Activated T-helper 17 cell treated with anti-CD3 and anti-CD28 coated beads, Interleukin-2, amount 50 U/mL, for 72 hours (primary cell): ENCODE measurements at places on chromosomes 5 and 9.

DNA sequence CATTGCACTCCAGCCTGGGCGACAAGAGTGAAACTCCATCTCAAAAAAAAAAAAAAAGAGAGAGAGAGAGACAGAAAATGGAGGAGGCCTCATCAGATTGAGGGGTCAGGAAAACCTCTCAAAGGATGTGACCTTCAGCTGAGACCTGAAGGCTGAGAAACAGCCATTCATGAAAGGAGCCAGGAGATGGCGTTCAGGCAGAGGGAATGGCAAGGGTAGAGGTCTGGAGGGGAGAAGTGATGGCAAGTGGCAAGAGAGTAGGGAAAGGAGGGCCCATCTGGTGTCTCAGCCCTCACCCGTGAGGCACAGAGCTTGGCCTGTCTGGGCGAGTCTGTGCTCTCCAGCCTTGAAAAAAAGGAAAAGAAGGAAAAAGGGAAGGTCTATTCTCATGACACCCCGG lies 17.0 kb downstream of the CAMK2A start:
- ATAC-seq: no peak

- no peak for ATAC-seq
These were observed 27.1 kb downstream of the LAMC3 start for GRCh38 chr9:131036071-131036470.

DNA sequence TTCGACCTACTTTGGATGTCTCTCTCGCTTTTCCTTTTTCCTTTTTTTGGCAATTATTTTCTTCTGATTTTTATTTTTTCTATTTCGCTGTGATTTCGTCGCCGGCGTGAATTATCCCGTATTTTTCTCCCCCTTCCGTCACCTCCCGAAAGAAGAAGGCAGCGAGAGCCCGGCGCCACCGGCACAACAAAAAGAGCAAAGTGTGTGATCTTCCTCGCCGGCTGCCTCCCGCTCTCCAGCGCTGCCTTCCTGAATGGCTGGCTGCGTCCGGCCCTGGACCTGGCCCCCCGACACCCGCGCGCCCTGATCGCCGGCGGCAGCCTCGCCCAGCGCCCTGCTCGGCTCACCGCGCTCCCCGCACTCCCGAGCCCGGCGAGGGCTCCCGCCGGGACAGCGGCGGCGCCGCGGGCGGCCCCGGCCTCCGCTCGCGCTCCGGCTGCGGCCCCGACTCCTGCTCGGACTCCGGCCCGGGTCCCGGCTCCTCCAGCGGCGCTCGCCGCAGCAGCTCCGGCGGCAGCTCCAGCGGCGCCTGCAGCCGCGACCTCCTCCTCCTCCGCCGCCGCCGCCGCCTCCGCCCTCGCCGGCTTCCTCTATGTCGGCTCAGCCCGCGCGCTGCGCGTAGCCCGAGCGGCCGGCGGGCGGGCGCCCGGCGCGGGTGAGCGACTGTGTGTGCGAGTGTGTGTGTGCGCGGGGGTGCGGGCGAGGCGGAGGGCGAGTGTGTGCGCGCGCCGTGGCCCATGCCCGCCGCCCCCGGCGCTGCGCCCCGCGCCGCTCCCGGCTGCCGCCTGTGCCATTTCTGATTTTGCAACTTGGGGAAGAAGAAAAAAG lies 960 bp downstream of the NR2F1 start:
- ATAC-seq: peak; percentile 26

- no peak for ATAC-seq
These were observed 89.4 kb downstream of the MTX3 start for GRCh38 chr5:79901631-79902030.

GRCh38 chr5:134450374-134450773 lies 38.7 kb upstream of the CDKN2AIPNL start:
- ATAC-seq: no peak

DNA sequence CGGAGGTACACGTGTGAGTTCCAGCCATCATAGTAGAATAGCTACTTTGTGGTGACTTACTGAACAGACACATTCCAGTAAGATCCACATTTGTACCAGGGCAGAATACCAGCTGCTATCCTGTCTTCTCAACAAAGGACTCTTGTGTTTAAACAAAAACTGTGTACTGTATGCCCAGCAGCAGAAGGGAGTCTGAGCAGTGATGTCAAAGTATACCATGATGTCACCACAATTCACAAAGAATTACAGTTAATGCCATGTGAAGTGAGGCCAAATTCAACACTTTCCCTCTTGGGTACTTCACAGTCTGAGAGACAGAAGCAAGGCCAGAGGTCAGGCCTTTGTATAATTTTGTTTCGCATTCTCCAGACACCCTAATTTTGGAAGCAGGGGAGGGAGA lies 137.0 kb downstream of the ADAMTSL1 start:
- ATAC-seq: no peak

GRCh38 chr9:22041775-22042174 lies 32.7 kb upstream of the CDKN2B start:
- ATAC-seq: no peak

GRCh38 chr9:6818292-6818922 lies 60.6 kb downstream of the KDM4C start:
- no peak for ATAC-seq

DNA sequence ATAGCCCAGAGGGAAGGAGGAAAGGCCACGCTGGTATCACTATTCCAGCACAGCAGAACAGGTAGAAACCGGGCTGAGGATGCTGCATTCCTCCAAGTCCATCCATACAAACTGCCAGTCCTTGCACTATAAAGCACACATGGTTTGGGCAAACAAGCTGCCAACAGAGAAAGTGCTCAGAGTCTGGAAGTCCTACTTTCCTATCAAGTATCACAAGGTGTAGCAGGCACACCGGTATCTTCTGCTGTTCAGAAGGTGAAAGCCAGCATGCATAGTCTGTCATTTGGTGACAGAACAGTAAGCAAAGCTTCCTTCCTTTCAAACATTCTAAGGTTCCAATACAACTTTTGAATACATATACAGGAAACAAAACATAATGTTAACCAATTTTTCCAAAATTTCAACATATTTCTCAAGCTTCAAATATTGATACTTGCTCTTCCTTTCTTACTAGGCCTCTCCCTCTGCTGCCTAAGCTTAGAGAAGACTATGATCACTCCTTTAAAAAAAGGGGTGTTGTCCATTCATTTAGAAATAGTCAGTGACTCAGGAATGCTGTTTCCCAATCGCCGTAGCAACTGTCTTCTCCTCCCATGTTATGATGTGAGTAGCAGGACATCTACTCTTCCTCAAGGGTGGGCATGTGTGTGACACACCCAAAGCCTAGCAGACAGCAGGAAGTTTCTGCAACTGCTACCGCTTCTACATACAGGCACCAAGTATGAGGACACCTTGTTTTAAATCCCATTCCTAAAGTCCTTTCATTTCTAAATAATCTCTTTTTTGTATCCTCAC lies 14.7 kb downstream of the DIAPH1 start:
- peak; percentile 45 for ATAC-seq

DNA sequence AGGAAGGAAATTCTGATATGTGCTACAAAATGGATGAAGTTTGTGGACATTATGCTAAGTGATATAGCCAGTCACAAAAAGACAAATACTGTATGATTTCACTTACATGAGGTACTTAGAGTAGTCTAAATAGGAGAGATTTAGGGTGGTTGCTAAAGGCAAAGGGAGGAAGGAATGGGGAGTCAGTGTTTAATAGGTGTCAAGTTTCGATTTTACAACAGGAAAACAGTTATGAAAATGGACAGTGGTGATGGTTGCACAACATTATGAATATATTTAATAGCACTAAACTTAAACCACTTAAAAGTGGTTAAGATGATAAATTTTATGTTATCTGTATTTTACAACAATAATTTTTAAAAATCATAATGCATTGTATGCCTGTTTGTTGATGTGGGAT lies 40.4 kb upstream of the ECM2 start:
- ATAC-seq: no peak

DNA sequence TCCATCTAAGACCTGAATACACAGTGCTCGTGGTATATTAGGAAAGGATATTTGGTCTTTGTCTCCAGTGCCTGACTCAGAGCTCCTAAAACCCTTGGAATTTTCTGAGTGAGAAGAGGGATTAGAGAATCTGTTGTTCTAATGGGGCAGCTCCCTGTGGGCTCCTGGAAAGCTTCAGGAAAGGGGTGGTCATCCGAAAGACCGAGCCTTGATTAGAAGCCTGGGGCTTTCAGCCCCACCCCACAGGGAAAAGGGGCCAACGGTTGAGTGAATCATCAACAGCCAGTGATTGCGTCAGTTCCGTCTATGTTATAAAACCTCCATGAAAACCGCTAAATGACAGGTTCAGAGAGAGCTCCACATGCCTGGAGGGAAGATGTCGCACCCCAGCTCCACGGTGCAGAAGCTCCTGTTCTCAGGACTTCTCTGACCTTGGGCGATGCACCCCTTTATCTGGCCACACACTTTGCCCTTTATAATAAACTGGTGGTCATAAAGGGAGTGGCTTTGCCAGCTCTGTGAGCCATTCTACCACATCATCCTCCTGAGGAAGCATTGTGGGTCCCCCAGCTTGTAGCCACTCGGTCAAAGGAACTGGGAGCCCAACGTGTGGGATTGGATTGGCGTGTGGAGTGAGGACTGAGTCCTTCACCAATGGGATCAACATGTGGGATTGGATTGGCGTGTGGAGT lies 71.0 kb upstream of the ICE1 start:
- ATAC-seq: no peak

GRCh38 chr5:115440782-115441451 lies 103.7 kb downstream of the FEM1C start:
- no peak for ATAC-seq

DNA sequence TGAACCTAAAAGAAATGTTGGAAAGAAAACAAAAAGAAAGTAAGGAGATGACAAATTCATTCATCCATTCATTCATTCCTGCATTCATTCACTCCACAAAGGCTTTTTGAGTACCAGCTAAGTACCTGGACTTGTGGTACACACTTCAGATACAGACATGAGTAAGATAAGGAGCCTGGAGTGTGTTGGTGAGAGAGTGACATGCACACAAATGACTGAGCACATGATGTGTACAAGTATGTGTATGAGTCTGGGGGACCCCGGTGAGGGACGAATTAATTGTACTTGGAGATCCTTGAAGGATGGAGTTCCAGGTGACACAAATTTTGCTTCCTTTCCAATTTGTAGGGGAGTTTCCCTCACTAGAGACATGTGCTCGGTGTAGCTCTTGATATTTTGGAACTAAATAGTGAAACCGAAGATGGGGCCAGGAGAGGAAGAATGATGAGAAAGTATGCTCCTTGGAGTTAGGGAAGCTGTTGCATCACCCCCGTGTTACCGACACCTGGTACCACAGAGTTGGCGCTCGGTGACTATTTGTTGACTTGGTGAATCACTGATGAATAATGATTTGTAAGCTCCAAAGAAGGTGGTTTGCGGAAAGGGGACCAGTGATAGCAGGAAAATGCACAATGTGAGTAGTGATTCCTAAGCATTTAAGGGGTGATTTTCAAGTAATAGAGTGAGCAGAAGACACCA lies 509.8 kb downstream of the CCDC171 start:
- peak; percentile 57 for ATAC-seq

- no peak for ATAC-seq
These were observed 2085.7 kb upstream of the C9orf72 start for GRCh38 chr9:29659014-29659413.
